ENCODE measurements at places on chromosomes 1 and 21.

DNA sequence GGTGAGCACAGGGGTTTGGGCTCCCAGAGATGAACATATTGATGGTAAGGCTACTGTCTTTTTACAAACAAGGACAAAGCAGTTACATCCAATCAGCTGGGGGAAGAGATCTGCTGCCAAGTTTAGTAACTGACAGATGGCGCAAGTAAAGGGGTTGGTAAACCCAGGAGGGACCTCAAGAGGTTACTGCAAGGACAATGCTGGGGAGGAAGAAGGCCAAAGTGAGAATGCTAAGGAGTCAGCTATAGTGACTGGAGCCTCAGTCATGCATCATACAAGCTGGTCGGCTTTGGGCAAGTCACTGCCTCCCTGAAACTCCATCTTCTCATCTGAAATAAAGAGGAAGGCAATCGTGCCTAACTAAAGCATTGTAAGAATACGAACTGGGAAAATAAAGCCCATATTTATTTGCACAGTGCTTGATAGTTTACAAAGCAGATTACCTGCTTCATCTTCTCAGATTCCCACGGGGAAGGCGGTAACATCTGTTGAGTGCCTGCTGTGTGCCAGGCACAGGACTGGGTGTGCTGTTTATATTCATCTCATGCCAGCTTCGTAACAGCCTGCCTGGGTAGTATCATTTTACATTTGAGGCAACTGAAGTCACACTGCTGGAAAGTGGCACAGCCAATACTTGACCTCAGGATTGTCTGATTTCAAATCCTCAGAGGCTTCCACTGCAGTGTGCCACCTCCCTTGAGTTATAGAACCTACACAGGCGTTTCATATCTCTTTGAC lies 114.8 kb downstream of the BEND5 start:
- no peak for DNase-seq

- DNase-seq: no peak
Measured at GRCh38 chr1:37485902-37486679, 11.7 kb downstream of the ZC3H12A start.

GRCh38 chr1:85047472-85048295 lies 616 bp downstream of the MCOLN3 start:
- DNase-seq: peak; percentile 28

GRCh38 chr1:64923294-64923718 lies 43.0 kb downstream of the JAK1 start:
- DNase-seq: peak; percentile 71

DNA sequence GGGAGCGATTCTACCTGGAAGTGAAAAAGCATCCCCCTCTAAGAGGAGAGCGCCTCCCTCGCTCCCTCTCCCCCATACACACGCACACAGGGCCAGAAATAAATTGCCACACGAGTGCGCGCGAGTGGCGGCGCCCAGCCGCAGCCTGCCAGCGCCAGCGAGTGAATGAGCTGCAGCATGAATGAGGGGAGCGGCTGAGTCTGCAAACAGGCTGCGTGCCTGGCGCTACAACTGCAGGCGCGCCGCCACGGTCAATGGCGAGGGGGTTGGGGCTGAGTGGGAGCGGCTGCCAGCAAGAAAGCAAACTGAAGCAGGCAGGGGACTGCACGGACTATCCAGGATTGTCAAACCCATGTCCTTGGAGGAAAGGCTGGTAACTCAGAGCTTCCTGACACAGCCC lies 2.2 kb downstream of the CAMK1G start:
- DNase-seq: no peak

- no peak for DNase-seq
Measured at GRCh38 chr1:208213786-208214185, 30.4 kb downstream of the PLXNA2 start.

DNA sequence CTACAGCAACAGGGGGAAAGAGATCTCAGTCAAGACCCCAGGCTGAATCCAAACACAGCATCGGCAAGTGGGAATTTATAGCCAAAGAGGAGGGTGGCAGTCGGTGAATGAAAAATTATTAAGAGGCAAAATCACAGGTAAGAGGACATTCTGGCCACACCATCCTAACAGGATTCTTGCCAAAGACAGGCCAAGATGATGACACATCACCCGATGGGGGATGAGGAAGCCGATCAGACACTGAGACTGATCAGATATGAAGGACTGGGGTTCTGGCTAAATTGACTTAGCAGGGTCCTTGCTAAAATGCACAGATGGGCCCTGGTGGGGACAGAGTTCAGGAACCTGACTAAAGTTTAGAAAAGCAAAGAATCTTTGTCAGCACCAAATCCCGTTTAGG lies 402.2 kb downstream of the SMYD3 start:
- DNase-seq: no peak

- DNase-seq: no peak
Measured at GRCh38 chr1:60695716-60696171, 386.6 kb upstream of the NFIA start.

DNA sequence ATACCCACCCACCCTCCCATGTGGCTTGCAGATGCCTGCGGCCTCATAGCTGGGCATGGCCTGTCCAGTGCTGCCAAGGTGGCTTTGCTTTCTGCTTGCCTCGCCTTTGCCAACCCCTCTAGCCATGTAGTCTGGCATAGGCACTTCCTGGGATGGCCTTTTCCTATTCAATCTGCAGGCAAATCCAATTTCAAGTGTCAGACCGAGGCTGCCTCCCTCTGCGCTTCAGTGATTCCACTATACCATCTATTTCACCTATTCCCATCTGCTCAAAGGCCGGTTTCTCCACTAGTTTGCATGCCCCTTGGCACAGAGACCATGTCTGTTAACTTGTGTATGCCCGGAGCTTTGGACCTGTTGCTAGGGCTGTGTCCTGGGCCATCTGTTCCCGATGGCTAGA lies 3.8 kb upstream of the ZBTB21 start:
- DNase-seq: no peak

- DNase-seq: no peak
Measured at GRCh38 chr1:32138965-32139364, 31.1 kb downstream of the KPNA6 start.

DNA sequence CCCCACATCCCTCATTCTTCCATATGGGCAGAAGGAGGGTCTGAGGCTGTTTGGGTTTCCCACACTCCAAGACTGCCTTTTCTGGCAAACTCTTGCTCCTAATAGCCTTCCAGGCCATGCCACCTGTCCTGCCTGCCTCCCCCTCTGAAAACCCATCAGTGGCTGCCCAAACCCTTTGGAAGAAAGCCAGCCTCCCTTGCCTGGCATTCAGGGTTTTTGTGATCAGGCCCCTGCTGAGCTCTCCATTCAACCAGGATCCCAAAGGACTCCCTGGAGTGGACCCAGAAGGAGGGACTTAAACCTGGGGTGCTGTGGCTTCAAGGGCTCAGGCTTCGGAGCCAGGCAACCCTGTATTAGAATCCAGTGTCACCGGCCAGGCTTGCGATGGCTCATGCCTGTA lies 4.2 kb upstream of the GUCA2A start:
- no peak for DNase-seq

DNA sequence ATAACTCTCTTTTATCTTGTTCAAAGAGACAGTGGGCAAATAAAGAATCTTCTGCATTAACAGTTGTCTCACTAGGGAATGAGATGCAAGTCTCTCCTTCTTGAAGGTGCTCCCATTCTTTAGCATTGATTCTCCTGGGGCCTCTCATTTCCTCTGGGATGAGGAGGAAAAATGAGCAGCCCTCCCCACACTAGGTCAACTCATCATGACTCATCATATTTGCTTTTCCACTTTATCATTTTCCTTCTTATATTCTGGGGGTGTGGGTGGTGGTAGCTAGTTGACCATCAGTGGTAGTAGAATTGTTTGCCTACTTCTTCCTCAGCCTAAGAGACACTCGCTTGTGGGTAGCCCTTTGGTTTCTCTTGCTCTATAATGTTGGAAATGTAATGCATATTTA lies 182.0 kb upstream of the C1orf87 start:
- DNase-seq: no peak

GRCh38 chr1:210467440-210468043 lies 138.8 kb downstream of the HHAT start:
- DNase-seq: no peak

- peak; percentile 63 for DNase-seq
Measured at GRCh38 chr21:34198231-34199120, 125.1 kb downstream of the MRPS6 start.

GRCh38 chr21:39852021-39852721 lies 15.1 kb upstream of the PCP4 start:
- DNase-seq: no peak

DNA sequence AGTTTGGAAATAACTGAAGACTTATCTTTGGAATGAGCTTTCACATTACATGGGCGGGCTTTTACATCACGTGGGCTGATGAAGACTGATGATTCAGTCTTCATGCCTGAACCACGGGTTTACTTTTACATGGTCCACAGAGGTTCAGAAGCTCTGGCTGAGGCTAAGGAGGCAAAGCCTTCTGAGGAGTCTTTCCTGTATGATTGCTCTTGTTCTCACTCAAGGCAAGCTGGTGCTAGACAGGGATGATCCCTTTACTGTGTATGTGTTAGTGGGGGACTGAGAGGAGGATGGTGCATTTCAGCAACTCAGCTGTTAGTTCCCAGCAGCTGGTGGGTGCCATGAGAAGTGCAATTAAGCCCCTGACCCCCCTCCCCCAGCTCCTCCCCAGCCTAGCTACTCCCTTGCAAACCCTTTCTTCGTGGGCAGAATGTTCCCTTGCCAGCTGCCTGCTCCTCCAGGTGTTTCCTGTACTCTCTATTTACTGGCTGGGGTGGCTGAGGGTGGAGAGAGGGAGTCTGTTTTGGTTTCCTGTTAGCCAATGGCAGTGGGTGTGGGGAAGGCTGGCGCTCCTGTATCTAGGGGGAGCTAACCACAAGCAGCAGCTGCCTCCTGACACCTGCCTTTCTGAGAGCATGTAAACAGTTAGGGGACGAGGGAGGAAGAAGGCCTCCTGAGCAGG lies 15.4 kb downstream of the BTG2 start:
- DNase-seq: peak; percentile 57

GRCh38 chr1:55572878-55573734 lies 357.9 kb upstream of the USP24 start:
- DNase-seq: no peak
